ENCODE measurements at places on chromosomes 1 and 21.

GRCh38 chr1:109438798-109439297 lies 12.6 kb upstream of the PSMA5 start:
- DNase-seq, result no peak

GRCh38 chr1:15428815-15429435 lies 9.3 kb upstream of the CTRC start:
- DNase-seq, result no peak

DNA sequence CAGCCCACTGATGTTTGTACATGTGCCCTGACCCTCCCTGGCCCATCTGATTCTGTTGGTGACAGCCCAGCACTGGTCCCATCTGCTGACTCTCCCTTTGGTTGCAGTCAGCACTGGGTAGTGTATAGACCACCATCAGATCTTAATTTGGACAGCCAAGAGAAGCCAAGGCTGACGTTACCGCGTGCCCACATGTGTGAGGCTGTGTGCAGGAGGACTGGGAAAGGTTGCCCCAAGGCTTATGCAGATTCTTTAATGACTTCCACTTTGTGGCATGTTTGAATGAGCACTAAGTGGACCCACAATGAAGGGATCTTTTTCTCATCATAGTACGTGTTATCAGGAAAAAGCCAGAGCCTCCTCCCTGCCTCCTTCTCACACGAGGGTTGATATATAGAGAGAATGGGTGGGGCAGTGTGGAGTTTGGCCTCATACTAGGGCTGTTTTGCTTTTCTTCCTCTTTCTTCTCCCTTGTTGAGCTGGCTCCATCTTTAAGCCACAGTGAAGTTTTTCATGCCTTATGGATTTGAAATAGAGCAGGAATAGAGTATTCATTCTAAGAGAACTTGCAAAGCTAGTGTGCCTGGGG lies 93.5 kb downstream of the NAV1 start:
- DNase-seq, result no peak

- DNase-seq, result no peak
Measured at GRCh38 chr1:83765125-83765524, 233.8 kb downstream of the TTLL7 start.

- DNase-seq, result no peak
Measured at GRCh38 chr21:42219606-42220137, 732 bp downstream of the ABCG1 start.

GRCh38 chr1:241406421-241406820 lies 49.4 kb upstream of the RGS7 start:
- DNase-seq, result no peak

DNA sequence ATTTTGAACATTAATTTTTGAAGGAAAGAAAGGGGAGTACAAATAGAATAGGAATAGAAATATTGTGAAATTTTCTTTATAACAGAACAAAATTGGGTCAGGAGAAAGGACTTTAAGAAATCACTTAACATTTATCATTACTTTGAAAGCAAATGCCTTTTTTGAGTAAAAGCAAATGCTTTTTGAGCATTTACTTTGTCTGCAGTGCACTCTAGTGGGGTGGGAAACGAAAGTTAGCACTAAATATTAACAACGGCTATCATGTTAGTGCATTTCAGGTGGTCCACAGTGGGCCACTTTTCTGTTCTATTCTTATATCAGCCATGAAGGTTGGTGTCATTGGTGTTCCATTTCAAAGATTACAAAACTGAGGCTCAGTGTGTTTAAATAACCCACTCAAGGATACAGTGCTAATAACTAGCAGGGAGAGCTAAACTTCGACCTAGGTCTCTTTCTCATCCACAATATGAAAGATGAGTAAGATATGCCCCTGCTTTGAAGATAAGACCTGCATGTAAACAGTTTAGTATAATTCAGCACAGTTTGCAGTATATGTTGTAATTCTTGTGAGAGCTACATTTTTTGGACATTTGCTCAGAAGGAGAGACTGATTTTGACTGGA lies 13.4 kb downstream of the LRRC8D start:
- no peak for DNase-seq

DNA sequence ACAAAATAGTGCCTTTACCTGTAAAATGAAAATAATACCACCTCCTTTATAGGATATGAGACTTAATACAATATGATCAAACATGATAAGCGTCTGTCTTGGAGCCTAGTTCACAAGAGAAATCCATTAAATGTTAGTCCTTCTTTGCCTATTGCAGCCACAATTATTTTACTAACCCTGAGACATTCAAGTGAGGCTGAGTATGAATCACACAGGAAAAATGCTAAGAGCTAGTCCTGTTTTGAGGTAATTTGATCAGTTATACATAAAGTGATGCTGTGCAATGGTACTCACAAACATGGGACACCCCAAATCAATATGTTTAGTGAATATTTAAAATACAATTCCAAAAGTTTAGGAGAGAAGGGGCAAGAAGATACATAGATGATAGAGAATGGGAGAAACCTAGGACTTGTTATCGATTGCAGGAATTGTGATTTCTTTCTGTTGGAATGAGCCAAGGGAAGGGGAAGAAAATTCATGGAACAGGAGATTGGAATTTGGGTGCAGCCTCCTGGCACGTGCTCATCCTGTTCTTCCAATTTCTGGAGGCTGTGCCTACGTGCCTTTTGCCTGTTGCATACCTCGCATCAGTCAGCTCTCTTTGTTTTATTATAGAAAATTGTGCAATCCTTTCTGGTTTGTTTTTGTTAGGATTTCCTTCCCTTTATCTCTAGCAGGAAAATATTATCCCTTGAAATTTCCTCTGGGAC lies 39.9 kb upstream of the BACH1 start:
- no peak for DNase-seq

- DNase-seq, result no peak
Measured at GRCh38 chr1:8104278-8105236, 78.4 kb upstream of the ERRFI1 start.
